T-helper 17 cell (primary cell): ENCODE measurements at places on chromosomes 1 and 21.
A peak's percentile ranks its signal among the peaks of the same experiment; 100 is the strongest.

DNA sequence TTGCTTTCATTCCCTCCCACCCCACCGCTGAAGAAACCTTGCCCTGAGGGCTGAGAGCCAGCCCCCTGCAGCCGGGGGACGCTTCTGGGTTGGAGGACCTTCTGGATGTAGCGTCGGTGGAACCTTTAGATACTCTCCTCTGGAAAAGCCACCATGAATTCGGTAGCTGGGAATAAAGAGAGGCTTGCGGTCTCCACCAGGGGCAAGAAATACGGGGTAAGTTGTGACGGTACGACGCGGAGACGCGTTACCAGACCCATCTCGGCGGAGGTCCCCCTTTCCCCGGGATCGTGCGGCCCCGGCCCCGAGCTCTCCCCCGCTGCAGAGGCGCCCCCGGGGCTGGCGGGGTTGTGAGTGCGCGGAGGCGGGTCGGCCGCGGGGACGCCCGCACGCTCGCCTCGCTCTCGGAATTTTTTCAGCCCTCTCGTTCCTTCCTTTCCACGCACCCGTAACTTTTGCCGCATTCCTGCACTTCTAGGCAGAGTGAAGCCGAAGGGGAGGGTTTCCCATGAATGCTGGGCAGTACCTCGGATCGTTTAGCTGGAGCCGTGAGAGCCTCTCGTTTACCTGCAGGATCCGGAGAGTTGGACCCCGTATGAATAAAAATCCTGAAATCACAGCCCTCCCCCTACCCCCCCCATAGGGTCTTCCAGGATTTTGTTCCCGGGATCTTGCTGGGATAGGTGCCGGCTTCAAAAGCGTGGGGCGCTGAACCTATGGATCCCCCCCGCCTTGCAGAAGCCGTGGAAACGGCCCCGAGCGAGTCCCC, 671 bp downstream of the KIF26B start:
- no peak for DNase-seq

- DNase-seq: no peak
Observed at GRCh38 chr1:8015036-8015808, 10.9 kb downstream of the ERRFI1 start.

GRCh38 chr1:151311011-151311410, 16.2 kb downstream of the PI4KB start:
- DNase-seq: no peak

DNA sequence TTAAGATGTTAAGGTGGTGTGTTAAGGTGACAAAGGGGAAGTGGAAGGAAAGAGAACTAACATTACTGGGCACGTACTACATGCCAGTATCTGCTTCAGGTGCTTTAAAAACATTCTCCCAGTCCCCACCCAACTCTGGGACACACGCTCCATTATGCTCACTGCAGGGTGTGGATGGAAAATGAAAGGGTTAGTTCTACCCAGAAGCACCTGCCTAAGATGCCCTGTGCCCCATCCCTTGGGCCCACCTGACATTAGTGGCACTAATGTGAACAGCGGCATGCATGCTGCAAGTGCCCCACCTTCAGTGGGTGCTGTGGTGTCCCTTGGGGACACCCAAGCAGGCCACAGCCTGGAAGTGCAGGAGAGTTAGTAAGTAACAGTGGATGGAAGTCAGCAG, 82.9 kb upstream of the CXADR start:
- DNase-seq: no peak

DNA sequence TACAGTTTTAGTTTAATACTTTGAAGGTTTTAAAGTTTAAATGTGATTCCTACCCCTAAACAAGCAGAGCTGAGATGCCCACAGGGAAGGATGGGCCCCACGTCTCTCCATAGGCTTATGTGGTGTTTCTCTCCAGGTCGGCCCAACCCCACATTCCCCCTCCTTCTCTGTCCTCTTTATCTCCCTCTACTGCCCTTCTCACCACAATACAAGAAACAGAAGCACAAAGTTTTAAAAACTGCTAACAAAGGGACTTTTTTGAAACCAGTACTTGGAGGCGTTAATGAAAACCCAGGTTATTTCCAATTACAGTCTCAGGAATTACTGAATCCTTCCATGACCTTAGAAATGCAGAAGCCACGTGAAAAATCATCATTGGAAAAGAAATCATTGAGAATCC, 324.0 kb downstream of the NTNG1 start:
- DNase-seq: no peak

GRCh38 chr1:1183833-1184775, 10.4 kb downstream of the TTLL10 start:
- peak; percentile 3 for DNase-seq

GRCh38 chr1:236058141-236058934, 6.6 kb downstream of the NID1 start:
- DNase-seq: no peak

DNA sequence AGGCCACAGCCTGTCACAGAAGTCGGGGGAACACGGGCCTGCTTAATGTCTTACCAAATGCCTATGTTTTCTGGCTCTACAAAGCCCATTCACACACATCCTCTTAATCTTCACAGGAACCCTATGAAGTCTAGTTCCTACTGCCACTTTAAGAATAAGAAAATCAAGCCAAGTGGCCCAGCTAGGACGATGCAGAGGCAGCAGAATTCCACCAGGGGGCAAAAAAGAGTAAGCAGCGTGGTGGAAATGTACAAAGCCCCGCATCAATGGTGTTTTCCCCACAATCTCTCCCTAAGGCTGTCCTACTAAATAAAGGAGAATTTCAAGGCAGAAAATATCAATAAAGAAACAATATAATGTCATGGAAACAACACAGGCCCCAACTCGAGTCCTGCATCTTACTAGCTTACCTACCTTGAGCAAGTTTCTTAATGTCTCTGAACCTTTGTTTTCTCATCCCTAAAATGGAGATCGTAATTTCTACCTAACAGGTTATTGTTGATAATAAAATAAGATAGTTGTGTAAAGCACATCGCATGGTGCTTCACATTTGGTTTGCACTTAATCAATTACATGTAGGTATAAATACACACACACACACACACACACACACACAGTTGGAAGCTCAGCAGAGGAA, 21.4 kb downstream of the SEC16B start:
- no peak for DNase-seq

DNA sequence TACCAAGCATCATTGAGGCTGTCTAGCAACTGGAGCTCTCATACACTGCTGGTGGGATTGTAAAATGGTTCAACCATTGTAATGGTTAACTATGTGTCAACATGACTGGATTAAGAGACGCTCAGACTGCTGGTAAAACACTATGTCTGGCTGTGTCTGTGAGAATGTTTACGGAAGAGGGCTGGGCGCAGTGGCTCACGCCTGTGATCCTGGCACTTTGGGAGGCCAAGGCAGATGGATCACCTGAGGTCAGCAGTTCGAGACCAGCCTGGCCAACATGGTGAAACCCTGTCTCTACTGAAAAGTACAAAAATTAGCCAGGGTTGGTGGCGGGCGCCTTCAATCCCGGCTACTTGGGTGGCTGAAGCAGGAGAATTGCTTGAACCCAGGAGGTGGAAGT, 4.8 kb upstream of the FCRLA start:
- no peak for DNase-seq

DNA sequence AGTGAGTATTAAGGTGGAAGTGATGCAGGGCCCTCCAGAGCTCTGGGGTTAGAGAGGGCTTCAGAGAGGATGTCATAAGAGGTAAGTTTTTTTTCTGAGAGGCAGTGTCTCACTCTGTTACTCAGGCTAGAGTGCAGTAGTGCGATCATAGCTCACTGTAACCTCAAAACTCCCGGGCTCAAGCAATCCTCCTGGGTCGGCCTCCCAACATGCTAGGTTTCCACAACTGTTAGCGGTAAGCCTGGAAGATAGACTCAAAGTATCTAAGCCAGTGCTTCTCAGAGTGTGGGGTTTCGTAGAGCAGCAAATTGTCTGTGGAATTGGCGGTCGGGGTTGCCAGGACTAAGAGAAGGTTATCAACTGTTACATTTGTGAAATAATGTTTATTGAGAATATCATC, 18.6 kb upstream of the IGSF3 start:
- no peak for DNase-seq

DNA sequence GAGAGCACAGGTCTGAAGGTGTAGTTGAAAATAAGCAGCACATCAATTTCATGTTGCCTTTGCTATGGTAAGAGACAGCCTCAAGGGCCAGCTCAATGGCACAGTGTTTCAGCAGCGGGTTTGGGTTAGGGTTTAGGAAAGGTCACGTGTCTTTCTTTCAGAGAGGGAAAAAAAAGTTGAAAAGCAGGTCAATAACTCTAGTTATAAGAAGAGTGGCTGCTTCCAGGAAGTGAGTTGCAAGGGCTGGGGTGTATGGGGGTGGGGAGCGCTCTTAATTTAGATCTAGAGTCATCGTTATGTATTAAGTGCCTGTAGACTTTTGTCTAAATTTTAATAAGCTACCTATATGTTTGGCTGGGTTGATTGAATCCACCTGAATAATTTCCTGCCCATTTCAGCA, 118.5 kb upstream of the SPAG17 start:
- DNase-seq: no peak

GRCh38 chr1:205371871-205372660, 15.3 kb upstream of the KLHDC8A start:
- no peak for DNase-seq

GRCh38 chr1:73901738-73902137, 296.2 kb downstream of the LRRIQ3 start:
- DNase-seq: no peak

- no peak for DNase-seq
Observed at GRCh38 chr21:31198575-31198974, 145.5 kb downstream of the TIAM1 start.

- no peak for DNase-seq
Observed at GRCh38 chr1:156475568-156476500, 24.7 kb downstream of the MEF2D start.

GRCh38 chr1:39422614-39423013, 68.8 kb upstream of the BMP8A start:
- DNase-seq: no peak

GRCh38 chr1:219585837-219586455, 27.0 kb downstream of the ZC3H11B start:
- DNase-seq: no peak

GRCh38 chr21:28439251-28439650, 553.4 kb downstream of the LTN1 start:
- no peak for DNase-seq

DNA sequence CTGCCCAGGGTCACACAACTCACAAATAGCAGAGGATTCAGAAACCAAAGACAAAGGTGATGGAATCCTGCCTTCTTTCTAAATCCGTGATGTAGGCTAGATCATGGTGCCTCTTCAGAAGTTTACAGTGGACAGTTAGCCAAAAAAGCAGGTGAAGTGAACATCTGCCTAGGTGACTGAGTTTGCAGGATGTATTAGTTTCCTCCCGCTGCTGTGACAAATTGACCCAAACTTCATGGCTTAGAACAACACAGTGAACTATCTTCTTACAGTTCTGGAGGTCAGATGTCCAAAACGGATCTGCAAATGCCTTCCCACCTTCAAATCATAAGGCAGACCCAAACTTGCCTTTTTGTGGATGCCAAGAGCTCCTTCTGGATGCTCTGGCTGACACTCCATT, 3.2 kb upstream of the TMEM51 start:
- DNase-seq: no peak

DNA sequence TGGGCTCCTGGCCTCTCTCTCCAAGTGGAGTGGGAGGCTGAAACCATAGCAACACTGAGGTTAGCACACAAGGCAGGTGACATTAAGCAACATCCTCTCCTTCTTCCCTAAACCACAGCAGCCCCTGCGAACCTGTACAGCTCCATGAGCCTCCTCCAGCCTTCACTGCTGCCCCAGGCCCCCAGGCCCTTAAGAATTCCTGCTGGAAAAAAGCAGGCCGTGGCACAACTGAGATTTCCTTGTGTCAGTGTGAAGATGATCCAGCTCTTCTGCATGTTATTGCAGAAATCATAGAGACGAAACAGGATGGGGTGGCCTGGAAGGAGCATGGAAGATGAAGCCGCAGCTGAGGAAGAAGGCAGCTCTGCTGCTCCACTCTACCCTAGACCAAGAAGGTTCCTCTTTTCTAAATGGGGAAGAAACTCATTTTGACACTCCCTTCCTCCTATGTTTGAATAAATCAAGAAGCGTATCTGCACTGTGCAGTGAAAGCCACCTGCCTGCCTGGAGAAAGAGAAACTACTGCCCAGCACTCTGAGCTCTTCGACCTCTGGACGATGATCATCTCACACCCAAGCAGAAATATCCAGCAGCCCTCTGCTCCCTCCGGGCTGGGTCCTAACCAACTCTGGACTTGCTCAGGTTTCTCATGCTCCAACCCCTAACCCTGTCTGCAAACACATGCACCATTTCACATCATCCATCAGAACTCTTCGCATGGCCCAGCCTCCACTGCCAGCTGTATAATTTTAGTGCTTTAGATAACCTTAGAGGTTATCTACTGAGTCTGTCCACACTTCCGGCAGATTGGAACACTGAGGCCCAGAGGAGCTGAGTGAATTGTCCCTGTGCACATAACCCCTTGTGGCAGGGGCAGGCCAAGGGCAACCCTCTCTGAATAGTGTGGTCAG, 20.7 kb downstream of the SH3BP5L start:
- no peak for DNase-seq

DNA sequence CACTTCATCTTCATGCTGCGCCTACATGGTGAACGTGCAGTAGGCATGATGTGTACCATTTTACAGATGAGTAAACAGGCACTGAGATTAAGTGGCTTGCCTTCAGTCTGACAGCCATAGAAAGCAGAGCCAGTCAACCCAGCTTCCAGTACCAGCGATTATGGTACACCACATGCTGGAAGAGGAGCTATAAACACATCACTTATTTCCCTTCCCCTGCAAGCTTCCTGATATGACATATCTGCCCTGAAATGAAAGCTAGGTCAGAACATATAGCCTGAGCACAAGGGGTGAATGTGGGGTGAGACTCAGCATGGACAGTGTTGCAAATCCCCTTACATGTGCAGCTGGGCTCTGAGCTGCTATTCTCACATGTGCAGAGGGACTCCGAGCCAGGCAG, 33.8 kb upstream of the IL20 start:
- DNase-seq: no peak

GRCh38 chr1:197632005-197632404, 143.3 kb downstream of the DENND1B start:
- no peak for DNase-seq

- DNase-seq: no peak
Observed at GRCh38 chr1:211938561-211938997, 96.8 kb downstream of the INTS7 start.

- no peak for DNase-seq
Observed at GRCh38 chr1:218480137-218480536, 135.0 kb downstream of the TGFB2 start.
